ENCODE measurements at places on chromosomes 4 and X.

DNA sequence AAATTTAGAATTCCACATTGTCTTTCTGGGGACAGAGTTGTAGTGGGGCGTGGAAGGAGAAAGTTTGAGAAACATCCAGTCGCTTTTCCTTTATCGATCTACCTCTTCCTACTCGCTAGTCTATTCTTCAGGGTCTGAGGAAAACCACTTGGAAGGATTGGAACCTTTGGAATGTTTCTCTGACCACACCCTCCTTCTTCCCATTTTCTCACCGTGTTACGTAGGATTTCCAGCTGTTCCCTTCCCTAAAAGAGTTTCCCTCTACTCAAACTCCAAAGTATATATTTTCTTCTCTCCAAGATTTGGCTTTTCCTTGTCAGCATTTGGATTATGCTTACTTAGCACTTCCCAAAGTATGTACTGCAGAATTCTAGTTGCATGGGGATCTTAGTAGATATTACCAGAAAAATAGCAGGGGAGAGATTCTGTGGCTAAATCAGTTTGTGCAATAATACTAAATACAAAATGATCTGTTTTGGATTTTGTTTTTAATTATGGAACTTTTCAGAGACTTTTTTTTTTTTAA, 4.9 kb downstream of the ENPEP start:
- DNase-seq, result no peak

GRCh38 chrX:10892621-10893225, 218.4 kb upstream of the HCCS start:
- DNase-seq, result no peak

GRCh38 chr4:140219567-140219966, 65.6 kb upstream of the MAML3 start:
- DNase-seq, result no peak

- DNase-seq, result no peak
These were observed 26.5 kb downstream of the GBA3 start for GRCh38 chr4:22719218-22719617.
